Stimulated activated CD4-positive, alpha-beta T cell treated with anti-CD3 and anti-CD28 coated beads, Interleukin-1b, Interleukin-23, amount 100 ng/mL, for 1 hour (primary cell): ENCODE measurements at places on chromosomes 5 and 9.
A peak's percentile ranks its signal among the peaks of the same experiment; 100 is the strongest.

- no peak for DNase-seq
These were observed 27.9 kb downstream of the CCT5 start for GRCh38 chr5:10277773-10278630.

DNA sequence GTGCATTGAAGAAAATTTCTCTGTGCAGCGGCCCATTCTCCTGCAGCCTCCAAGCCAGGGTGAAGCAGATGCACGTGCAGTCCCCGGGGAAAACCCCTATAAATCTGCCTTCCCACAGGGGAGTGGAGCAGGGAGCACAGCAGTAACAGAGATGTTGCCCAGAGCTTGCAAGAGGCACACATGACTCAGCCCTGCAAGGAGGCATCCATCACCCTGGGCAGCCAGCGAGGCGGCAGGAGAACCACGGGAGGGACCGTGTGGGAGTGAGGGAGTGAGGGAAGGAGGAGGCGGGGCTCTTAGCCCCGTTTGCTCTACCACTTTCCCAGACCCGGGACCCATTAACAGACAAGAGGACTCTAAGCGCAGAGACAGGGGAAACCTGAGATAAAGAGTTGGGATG lies 96.2 kb upstream of the ARAP3 start:
- DNase-seq, result no peak

GRCh38 chr9:127762111-127762676 lies 16.3 kb downstream of the SH2D3C start:
- no peak for DNase-seq

- no peak for DNase-seq
These were observed 45.2 kb upstream of the GLIPR2 start for GRCh38 chr9:36091026-36091953.

GRCh38 chr5:118921866-118922265 lies 66.5 kb downstream of the DTWD2 start:
- no peak for DNase-seq

DNA sequence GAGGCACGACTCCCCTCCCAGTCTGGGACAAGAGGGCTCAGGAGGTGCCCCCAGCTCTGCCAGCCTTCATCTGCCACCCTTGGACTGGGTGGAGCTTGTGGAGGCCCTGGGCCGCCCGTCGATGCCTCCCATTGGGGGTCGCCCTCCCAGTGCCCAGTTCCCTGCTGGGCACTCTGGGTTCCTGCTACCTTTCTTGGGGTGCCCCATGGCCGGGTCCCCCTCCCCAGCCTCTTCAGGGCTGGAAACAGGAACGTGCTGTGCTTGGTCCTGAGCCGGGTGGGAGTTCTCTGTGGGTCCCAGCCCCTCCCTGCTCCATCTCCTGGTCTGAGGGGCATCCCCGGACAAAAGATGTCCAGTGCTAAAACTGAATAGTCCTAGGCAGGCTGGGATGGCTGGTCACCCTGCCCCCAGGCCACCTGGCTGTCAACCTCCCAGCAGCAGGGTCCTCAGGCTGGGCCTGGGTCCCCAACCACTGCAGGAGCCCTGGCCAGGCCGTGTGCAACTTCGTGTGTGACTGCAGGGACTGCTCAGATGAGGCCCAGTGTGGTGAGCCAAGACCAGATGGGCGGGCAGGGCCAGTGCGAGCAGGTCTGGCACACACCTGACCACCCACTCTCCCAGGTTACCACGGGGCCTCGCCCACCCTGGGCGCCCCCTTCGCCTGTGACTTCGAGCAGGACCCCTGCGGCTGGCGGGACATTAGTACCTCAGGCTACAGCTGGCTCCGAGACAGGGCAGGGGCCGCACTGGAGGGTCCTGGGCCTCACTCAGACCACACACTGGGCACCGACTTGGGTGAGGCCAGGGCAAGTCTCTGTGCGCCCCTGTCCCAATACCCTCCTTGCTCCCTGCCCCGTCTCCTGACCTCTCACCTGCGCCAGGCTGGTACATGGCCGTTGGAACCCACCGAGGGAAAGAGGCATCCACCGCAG lies 784 bp downstream of the MAMDC4 start:
- no peak for DNase-seq

GRCh38 chr9:70130266-70130665 lies 86.6 kb downstream of the MAMDC2 start:
- DNase-seq, result no peak

GRCh38 chr5:62208218-62208852 lies 97.7 kb upstream of the KIF2A start:
- DNase-seq, result no peak

GRCh38 chr9:92146610-92147009 lies 31.4 kb upstream of the SPTLC1 start:
- DNase-seq, result no peak

DNA sequence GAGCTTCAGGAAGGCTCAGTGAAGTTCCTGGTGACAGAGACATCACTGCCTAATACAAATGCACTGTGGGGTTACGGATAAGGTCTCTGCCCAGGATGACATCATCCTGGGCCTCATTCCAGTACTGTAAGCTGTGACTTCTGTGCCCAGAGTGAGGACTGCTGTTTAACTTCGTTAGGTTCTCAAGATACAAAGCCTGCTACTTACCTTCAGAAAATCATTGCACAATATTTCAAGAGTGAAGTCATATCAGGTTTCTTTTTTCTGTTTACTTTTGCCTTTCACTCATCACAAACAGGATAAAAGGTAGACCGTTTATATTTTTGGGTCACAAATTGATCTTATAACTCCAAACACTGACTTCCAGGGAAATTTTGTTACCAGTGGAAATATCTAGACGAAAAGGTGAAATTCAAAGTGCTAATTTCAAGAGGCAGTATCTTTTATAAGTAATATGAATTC lies 241.2 kb downstream of the PIK3R1 start:
- no peak for DNase-seq

DNA sequence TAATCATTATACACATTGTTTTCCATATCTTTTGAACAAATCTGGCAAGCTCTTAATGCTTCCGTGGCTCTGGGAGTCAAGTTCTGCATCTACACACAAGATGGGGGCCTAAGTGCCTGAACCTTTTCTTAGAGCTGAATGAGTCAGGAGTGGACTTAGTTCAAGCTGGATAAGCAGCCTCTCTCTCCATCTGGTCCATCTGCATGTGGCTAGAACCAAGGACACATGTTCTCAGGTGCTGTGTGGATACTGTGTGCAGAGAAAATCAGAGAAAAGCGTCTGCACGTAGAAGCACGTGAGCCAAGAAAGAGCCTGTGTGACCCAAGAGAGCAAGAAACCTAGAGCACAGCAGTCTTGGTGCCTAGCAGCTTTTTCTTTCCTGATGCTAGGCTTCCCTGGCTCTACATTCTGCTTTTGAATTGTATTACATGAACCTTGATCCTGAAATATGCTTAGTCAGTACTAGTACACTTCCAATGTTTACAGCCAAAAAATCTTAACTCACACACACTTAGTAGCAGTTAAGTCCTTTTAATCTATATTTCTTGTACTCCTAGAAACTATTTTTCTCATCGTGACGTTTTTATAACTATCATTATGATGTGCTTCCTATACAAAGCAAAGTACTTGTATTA lies 1798.9 kb downstream of the MAT2B start:
- DNase-seq, result no peak

- DNase-seq, result no peak
These were observed 71.0 kb upstream of the ADAMTS2 start for GRCh38 chr5:179416114-179416822.

DNA sequence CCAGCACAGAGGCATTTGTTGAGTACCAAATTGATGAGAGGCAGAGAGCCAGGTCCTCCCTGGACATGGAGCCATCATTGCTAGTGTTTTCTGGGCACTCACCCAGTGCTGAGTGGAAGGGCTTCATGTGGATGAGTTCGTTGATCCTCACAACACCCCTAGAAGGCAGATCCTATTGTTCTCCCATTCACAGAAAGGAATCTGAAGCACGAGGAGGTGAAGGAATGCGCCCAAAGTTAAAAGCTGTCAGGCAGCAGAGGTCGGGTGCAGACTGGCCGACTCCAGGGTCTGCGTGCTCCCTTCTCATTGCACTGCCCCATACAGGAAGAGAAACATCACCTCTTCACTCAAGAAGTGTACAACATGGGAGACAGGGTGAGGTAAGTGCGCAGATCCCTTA lies 153.5 kb upstream of the TNPO1 start:
- DNase-seq, result no peak

DNA sequence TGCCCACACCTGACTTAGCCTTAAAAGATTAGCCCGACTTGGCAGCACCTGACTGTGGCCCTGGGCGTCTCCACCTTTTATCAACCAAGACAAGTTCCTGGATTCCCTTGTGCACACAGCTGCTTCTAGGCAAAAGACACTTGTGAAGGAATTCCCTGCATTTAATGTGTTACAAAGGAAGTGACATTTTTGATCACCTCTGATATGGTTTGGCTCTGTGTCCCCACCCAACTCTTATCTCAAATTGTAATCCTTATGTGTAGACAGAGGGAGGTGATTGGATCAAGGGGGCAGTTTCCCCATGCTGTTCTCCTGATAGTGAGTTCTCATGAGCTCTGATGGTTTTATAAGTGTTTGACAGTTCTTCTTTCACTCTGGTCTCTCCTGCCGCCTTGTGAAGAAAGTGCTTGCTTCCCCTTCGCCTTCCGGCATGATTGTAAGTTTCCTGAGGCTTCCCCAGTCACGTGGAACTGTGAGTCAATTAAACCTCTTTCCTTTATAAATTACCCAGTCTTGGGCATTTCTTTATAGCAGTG lies 2.6 kb upstream of the CPEB4 start:
- no peak for DNase-seq

DNA sequence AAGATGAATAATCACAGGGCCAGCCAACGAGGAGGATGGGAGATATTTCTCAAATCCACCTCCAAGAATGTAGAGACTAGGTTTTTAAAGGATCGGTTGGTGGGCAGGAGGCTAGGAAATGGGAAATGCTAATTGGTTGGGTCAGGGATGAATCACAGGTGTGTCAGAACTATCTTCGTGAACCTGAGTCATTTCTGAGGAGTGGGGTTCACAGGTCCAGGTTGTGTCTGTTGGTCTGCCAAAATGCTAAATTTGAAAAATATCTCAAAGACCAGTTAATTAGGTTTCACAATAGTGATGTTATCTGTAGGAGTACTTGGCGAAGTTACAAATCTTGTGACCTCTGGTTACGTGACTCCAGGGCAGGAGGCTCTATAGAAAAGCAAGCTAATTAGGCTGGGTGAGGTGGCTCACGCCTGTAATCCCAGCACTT lies 2.6 kb upstream of the PLAA start:
- DNase-seq, result no peak

GRCh38 chr5:156254196-156254595 lies 72.8 kb upstream of the SGCD start:
- DNase-seq, result no peak

DNA sequence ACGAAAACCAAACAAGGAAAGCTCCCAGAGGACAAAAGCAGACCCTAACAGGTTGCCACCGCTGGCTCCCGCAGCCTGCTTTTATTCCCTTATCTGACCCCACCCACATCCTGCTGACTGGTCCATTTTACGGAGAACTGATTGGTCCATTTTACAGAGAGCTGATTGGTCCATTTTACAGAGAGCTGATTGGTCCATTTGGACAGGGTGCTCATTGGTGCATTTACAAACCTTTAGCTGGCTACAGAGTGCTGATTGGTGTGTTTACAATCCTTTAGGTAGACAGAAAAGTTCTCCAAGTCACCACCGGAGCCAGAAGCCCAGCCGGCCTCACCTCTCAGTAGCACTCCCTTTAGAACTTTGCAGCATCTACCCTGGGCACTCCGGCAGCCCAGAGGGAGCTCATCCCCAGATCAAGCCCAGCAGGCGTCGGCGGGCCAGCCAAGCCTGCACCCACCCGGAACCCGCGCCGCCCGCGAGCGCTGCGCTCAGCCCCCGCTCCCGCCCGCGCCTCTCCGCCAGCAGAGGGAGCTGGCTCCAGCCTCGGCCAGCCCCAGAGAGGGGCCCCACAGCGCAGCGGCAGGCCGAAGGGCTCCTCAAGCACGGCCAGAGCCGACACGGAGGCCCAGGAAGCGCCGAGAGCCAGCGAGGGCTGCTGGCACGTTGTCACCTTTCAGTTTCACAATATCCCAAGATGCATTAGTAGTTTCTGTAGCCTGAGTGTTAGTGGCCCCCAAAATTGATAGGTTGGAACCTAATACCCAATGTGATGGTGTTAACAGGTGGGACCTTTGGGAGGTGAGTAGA lies 35.3 kb upstream of the CLPTM1L start:
- no peak for DNase-seq

DNA sequence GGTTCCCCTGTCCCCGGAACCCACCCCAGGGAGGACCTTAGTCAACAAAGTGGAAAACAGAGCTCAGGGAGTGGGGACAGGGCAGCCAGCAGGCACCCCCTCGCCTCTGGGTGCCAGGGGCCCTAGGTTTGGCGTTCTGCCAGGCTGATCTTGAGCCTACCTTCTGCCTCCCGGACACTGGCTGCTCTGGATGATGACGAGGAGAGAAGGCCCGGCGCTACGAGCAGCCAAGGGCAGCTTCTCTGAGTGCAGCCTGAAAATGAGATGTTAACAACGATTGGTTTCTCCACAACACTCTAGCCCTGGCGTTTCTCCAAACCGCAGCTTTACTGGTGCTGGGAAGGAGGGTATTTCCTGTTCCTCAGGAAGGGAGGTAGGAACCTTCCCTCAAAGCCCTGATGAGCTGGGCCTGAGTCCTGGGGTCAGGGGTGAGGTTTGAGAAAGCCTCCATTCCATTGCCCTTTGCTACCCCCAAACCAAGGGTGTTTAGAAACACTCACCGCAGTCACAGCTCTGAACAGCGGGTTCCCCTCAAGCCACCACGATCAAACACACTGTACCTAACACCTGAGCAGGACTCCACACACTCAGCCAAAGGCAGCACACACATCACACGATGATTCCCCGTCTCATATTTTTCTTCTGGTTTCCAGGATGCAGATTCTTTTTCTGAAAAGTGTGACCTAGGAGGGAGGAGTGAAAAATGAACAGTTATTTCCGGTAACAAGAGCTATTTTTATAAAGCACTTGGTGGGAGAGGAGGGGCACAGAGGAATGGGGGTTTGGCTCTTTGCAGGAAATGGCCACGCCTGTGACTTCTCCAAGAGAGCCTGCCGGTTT lies at the start of gene STING1:
Gene STING1, minus strand, starts transcription at position 709 of the 840 bp plus-strand sequence. CDS start 1,054 bp downstream, outside the sequence.
- peak; percentile 31 for DNase-seq

DNA sequence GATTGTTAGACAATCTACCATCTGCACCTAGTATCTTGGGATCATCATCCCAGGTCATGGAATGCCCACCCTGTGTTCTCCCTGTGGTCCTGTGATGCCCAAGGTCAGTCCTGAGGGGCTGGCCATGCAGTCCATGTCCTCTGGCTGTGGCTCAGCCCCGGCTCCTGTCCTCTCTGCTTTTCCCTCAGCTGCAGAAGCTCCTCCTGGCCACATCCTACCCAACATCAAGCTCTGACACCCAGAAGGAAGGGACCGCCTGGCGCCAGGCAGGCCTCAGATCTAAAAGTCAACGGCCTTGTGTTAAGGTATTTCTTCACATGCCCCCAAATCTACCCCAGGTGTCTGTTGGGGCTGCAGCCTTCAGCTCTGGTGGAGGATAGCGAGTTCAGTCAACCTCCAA lies 100.5 kb downstream of the PPARGC1B start:
- DNase-seq, result no peak

- no peak for DNase-seq
These were observed 5.6 kb downstream of the STK32A start for GRCh38 chr5:147240266-147240985.

- no peak for DNase-seq
These were observed 133.8 kb downstream of the TMEM174 start for GRCh38 chr5:73306741-73307275.
